NCI-H1092 (cell line): ENCODE measurements at places on chromosomes 2 and 18.

- DNase-seq, result no peak
Measured at GRCh38 chr2:235920216-235920865, 247.8 kb downstream of the GBX2 start.

- no peak for DNase-seq
Measured at GRCh38 chr2:10256515-10257031, 46.1 kb upstream of the HPCAL1 start.

GRCh38 chr18:22241921-22242361, 72.6 kb downstream of the GATA6 start:
- DNase-seq, result no peak

DNA sequence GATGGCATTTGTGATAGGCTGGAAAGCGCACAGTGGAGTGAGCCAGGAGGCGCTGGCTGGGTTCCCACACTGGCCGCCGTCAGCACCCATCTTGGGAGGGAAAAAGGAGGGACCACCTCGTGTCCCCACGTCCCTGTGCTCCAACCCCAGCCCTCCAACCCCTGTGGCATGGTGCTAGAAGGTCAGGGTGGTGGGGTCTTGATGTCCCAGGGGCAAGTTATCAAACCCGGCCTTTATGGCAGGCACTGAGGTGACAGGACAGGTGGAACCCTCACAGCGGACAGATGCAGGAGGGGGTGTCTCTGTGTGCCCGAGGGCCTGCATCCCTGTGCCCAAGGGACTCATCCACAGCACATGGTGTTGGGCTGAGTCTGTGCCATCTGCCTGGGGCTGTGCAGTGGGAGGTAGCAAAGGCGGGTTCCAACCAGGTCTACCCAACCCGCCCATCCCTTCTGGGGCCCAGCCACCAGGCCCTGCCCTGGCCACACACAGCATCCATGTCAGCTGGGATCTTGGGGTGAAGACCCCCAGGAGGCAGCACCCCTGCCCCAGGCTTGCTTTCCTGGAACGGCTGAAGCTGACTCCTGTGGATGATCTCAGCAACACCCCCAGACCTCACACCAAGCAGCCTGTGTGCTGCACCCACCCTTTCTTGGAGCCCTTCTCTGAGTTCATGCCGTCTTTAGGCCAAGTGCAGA, 246.1 kb downstream of the NDUFA10 start:
- no peak for DNase-seq

DNA sequence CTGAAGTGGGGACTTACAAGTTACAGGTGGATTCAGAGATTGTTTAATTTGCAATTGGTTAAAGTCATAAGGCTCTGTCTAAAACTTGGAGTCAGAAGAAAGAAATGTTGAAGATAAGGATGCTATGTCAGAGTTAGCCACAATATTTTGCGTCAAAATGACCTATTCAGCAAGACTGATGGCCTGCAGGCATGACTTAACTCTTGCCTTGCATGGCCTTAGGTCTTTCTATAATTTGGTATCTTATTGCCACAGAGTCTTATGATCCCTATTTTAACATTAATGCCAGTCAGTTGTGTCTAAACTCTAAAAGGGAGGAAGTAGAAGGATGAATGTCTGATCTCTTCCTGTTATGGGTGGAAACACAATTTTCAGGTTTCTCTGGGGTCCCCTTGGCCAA, 5.2 kb upstream of the COMMD1 start:
- no peak for DNase-seq

GRCh38 chr2:177998006-177998405, 74.6 kb downstream of the PDE11A start:
- no peak for DNase-seq

DNA sequence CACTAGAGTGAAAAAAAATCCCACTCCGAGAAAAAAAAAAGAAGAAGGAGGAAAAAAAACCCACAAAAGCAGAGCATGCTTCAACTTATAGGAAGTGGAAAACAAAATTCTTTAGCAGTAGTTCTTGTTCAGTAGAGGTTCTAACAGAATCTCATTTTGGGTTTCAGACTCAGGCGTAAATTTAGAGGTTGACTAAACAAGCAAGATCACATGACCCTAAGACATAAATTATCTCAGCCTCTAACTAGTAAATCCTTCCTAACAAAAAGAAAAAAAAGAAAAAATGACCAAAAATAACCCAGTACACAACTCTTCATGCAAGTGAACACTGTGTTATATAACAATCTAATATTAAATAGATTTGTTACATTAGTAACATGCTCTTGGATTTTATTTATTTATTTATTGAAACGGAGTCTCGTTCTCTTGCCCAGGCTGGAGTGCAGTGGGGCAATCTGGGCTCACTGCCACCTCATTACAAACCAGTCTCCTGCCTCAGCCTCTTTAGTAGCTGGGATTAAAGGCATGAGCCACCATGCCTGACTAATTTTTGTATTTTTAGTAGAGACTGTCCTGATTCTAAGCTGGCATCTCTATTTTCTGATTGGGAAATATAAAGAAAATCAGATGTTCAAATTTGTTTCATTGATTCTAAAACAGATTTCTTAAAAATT, 35.4 kb downstream of the PPP4R3B start:
- DNase-seq, result no peak

DNA sequence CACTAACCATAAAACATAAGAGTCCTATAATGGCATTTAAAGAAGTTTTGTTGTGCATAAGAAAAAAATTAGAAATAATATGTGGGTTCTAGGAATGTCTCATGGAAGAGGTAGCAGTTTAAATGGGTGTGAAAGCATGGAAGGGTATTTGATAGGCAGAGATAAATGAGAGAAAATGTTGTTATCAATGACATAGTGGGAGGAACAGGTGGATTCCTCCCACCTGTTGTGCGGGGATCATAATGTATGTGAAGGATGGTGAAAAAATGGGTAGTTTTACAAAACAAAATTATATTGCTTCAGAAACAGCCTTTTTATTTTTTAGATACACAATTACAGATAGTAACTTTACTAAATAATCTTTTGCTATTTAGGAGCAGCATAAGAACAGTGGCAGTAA, 41.7 kb downstream of the RIT2 start:
- DNase-seq, result no peak

DNA sequence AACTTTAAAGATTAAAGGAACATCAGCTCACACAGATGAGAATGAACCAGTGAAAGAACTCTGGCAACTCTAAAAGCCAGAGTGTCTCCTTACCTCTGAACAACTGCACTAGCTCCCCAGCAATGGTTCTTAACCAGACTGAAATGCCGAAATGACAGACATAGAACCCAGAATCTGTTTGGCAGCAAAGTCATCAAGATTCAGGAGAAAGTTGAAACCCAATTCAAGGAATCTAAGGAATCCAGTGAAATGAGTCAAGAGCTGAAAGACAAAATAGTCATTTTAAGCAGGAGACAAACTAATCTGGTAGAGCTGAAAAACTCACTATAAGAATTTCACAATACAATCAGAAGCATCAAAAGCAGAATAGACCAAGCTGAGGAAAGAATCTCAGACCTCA, 72.0 kb downstream of the STRADB start:
- no peak for DNase-seq

- no peak for DNase-seq
Measured at GRCh38 chr2:222309361-222309760, 10.6 kb upstream of the PAX3 start.

- DNase-seq, result no peak
Measured at GRCh38 chr18:78241535-78242253, 737.9 kb upstream of the SALL3 start.

DNA sequence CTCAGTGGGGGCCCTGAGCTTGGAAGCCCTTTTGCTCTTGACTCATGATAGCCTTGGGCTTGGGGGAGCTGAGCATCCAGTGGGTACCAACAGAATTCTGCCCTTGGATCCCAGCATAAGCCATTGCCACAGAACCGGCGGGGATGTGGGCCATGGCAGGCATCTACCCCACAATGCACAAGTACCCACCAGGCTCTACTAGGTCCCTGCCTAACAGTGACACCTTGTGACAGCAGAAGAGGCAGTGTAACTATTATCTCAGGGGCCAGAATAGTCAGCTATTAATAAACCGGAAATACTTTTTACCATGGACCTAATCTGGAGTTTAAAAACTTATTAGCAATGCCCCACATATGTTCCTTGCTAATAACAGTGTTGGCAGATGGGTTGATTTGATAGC, 397.2 kb downstream of the TMEM182 start:
- DNase-seq, result no peak

- DNase-seq, result no peak
Measured at GRCh38 chr18:74069178-74070050, 78.2 kb downstream of the FBXO15 start.

- no peak for DNase-seq
Measured at GRCh38 chr2:227455200-227455599, 16.8 kb upstream of the AGFG1 start.

DNA sequence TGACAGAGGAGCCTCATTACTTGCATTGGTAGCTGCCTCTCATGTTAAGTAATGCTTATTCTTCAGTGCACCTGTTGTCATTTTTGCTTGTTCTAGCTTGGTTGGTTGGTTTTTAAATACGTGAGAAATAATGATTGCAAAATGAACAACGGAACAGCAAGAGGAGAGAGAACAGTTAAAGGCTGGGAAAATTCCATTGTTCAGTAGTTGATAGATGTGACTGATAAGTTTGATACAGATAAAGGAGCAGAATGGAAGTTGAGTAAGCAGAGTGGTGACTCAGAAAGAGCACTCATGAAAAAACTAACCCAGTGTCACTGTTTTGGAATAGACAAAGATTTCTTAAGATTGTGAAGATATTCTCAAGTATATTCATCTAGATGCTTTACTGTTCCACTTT, 50.5 kb downstream of the MTA3 start:
- DNase-seq, result no peak

- no peak for DNase-seq
Measured at GRCh38 chr2:2926009-2926857, 451.4 kb downstream of the EIPR1 start.

- DNase-seq, result no peak
Measured at GRCh38 chr2:8225266-8225665, 456.6 kb upstream of the ID2 start.

DNA sequence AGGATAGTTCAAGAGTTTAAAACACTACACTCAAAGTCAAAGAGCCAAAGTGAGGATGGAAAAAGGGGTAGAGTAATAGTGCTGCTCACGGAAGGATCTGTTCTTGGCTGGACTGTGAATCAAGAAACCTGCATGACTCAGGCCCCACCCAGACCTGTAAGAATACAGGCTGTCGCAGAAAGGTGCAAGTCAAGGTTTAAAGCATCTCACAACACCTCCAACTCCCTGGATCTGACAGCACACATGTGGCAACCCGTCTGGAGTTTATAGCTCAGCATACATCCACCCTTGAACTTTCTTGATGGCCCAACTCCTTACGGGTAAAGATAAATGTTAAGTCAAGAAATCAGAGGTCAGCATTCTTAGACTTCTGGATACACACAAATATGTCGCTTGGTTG, 6.3 kb downstream of the KIAA2012 start:
- DNase-seq, result no peak

DNA sequence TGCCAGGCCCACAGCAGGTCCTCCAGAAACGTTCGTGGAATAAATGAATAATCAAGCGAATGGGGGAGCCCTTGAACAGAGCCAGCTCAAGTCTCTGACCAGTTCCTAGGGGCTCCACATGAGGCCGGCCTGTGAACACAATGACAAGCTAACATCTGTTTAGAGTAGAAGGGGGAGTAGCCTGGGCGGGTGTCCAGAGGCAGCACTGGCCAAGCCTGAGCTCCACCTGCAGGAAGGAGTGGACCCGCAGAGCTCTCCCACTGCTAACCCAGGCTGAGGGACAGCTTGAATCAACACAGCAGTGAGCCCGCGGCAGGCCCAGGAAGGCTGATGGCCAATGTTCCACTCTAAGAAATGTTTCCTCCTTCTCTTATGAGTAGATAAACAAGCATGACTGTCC, 234.8 kb upstream of the RAB6C start:
- no peak for DNase-seq

GRCh38 chr2:118403658-118404451, 315.6 kb downstream of the INSIG2 start:
- DNase-seq, result no peak

DNA sequence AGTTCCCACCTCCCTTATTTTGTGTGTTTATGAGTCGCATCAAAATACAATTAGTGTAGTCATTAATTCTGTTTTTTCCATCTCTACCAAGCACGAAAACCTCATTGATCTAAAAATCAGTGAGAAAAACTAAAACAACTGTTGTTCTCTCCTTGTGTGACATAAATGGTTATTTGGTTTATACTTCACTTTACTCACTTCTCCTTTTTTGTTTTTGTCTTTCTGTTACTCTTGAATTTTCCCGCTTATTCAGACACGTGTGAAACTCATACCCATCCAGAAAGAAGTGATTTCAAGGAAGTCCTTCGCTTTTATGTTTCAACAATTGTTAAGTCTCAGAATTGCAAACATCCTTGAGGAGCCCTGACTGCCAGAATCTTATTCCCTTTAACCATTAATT, 121.6 kb downstream of the EML6 start:
- no peak for DNase-seq

DNA sequence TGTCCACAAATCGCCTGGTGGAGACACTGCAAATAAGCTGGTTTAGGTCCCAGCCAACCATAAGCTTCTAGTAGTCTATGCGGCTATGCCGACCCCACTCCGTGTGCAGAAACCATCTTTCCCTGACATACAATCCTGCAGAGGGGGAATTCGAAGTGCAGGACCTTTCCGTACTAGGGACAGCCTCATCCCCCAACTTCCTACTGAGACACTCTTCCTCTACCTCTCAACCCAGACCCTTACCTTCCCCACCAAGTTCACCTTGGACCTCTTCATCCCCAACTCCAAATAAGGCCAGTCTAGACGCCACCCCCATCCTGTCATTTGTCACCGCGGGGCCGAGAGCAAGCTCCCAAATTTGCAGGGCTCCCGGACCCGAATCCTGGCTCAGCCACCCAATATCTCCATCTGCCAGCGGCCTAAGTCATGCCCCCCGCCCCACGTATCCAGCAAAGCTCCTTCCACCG, 496 bp downstream of the SUCLG1 start:
- DNase-seq, result no peak

DNA sequence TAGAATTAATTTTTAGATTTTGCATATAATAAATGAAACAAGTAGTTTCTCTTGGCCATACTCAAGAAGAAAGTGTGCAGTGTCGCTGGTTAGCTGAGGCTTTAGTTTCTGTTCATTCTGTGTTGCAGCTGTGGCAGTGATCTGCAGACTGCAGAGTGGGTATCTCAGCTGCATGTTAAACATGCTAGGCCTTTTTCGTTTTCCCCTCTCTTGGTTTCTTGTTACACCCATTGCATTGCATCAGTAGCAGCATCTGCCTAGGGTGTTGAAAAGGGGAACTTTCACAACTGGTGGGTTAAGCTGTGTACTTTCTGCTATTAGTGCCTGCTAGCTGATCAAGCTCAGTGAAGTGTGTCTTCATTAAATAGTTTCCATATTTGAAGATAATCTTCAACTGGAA, 51.3 kb downstream of the ACSL3 start:
- DNase-seq, result no peak
